Esophagus squamous epithelium (tissue), 5 donors: ENCODE measurements at places on chromosomes 4 and X.

DNA sequence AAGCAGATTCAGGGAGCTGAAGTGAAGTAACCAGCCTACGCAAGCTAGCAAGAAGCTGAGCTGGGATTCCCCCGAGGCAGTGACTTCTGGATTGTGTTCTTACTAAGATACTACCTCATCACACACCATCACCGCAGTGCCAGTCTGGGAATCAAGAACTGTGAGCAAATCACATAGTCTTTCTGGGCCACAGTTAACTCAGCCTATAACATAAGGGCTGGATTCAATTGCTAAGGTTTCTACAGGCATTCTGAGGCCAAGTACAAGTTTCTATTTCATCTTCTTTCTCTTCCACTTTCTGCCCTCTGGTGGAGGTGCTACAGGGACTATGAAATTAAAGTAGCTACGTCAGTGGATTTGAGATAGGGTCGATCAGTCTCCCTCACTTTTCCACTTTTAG is 1.4 kb upstream of the CORIN start:
- no peak for DNase-seq

GRCh38 chr4:142565771-142566170 is 280.3 kb downstream of the INPP4B start:
- DNase-seq = no peak

DNA sequence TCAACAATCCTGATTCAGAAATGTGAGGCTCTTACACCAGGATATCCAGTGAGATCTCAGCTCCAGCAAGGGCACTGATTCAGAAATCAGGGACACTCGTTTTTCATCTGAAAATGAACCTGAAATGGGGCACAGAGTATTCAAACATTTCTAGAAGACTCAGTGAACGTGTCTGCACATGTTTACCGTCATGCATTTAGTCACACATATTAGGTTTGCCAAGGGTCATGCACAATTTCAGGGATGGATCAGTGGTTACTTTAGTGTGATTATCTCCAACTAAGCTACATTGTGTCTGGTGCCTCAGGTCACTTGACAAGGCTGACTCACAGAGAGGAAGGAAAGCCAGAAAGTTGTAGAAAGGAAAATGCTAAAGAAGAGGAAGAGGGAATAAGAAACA is 33.6 kb upstream of the SPANXN2 start:
- DNase-seq = no peak

GRCh38 chr4:154019811-154020210 is 230.9 kb upstream of the SFRP2 start:
- DNase-seq = no peak

GRCh38 chr4:182923796-182924340 is 6.7 kb upstream of the DCTD start:
- DNase-seq = no peak
